Kidney tubule cell (primary cell): ENCODE measurements at places on chromosomes 12 and 14.

DNA sequence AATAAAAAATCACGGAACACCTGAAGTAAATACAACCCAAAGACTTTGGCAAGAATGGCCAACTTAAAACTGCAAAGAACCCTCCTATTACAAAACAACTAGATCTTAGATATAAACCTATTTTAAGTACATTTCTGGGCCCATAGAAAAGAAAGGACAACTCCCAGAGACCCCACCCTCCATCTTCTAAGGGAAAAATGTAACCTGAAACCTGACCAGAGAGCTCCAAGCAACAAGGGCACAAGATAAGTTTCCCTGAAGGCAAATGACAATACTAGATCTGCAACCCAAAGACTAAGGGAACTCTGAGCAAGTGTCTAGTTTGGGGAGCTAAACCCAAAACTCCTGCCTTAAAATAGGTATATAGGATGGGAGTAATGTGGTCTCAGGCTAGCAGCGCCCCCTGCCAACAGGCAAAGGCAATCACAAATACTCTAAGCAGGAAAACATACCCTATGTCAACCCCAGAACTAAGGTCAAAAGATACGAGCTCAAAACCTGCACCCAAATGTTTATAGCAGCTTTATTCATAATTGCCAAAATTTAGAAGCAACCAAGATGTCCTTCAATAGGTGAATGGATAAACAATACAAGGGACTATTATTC lies 218.9 kb downstream of the ITPR2 start:
- DNase-seq, result peak; percentile 38

- DNase-seq, result no peak
These were observed 29.9 kb downstream of the JAG2 start for GRCh38 chr14:105138551-105139111.

DNA sequence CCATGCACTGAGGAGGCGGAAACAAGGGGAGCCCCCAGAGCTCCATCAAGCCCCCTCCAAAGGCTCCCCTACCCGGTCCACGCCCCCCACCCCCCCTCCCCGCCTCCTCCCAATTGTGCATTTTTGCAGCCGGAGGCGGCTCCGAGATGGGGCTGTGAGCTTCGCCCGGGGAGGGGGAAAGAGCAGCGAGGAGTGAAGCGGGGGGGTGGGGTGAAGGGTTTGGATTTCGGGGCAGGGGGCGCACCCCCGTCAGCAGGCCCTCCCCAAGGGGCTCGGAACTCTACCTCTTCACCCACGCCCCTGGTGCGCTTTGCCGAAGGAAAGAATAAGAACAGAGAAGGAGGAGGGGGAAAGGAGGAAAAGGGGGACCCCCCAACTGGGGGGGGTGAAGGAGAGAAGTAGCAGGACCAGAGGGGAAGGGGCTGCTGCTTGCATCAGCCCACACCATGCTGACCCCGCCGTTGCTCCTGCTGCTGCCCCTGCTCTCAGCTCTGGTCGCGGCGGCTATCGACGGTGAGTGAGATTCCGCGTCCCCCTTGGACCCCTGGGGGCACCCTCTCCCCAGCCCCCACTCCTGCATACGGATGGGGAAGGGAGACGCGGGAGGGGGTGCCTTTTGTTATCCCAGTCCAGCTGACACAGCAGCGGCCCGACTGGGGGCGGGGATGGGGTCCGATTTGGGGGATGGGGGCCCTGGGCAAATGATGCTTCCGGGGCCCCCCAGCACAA lies 400 bp downstream of the LRP1 start:
- no peak for DNase-seq

DNA sequence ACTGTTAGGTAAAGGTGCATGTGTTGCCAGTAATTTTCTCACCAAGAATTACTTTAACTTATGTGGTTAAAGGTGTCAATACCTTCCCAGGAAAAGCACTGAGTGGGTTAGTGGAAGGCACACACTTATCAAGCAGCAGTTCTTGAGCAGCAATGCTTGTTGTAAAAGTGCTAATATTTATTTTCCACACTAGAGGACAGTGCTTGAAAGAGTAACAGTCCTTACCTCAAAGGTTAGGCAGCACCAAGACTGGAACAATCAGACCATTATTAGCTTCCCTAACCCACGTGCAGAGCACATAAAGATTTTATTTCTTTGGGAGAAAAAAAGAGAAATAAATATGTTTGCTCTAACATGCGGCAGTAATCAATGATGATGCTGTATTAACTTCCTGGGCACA lies 48.8 kb upstream of the KRR1 start:
- peak; percentile 39 for DNase-seq

DNA sequence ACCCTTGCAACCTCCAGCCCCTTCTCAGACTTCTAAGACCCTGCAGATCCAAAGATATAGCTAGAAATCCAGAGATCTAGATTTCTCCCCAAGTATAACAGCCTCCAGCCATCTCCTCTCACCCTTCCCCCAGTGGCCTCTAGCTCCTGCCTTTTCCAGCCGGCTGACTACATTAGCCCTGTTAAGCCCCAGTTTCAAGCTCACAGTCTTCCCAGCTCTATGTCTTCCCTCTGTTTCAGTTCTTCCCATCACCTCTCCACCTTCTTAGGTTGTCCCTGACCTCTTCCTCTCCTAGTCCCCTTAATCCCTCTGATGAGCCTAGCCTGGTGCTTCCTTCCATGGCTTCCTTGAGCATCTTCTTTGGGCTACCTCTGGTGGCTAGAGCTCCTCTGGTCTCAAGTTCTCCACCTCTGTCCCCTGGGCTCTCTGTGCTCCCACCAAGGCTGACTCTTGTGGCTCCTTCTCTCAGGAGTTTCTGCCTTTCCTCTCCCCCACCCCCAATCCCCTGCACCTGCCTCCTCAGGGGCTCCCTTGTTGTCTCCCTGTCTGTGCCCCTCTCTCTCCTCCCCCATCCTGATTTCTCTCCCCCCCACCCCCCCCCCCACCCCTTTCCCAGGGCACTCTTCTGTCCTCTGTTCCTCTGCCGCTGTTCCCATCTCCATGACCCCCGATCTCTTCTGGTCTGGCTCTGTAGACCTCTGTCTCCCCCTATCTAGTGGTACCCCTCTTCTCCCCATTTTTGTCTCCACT lies 816 bp upstream of the GDF11 start:
- DNase-seq, result no peak

GRCh38 chr14:80403036-80403435 lies 191.7 kb upstream of the DIO2 start:
- peak; percentile 83 for DNase-seq

- DNase-seq, result no peak
These were observed 71.7 kb downstream of the TGFB3 start for GRCh38 chr14:75910048-75910447.

DNA sequence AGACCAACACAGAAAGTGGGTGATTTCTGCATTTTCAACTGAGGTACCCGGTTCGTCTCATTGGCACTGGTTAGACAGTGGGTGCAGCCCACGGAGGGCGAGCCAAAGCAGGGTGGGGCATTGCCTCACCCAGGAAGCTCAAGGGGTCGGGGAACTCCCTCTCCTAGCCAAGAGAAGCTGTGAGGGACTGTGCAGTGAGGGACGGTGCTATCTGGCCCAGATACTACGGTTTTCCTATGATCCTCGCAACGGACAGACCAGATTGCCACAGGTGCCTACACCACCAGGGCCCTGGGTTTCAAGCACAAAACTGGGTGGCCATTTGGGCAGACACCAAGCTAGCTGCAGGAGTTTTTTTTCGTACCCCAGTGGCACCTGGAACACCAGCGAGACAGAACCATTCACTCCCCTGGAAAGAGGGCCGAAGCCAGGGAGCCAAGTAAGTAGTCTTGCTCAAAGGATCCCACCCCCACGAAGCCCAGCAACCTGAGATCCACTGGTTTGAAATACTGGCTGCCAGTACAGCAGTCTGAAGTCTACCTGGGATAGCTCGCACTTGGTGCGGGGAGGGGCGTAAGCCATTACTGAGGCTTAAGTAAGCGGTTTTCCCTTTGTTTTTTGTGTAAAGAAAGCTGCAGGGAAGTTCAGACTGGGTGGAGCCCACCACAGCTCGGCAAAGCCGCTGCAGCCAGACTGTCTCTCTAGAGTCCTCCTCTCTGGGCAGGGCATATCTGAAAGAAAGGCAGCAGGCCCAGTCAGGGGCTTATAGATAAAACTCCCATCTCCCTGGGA lies 25.5 kb upstream of the NAA30 start:
- DNase-seq, result no peak

DNA sequence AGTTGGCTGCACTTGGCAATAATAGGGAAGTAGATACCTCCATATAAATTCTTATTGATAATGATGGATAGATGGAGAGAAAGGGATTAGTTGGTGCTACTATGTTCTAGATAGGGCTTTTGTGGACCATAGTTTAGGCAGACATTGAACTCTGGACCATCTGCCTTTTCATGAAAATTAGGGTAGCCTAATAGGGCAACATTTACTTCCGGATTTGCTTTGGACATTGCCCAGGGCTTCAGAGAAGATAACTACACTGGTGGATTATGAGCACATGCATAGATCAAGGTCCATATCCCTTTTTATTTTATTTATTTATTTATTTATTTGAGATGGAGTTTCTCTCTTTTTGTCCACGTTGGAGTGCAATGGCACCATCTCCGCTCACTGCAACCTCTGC lies 70.5 kb downstream of the FIGNL2 start:
- DNase-seq, result no peak

GRCh38 chr14:49636866-49637265 lies 1.8 kb upstream of the DNAAF2 start:
- no peak for DNase-seq

- no peak for DNase-seq
These were observed 430.9 kb downstream of the ATP23 start for GRCh38 chr12:58372298-58372697.

GRCh38 chr12:24705741-24706358 lies 243.1 kb downstream of the BCAT1 start:
- no peak for DNase-seq

GRCh38 chr14:72305561-72305960 lies 373.3 kb downstream of the RGS6 start:
- DNase-seq, result no peak

DNA sequence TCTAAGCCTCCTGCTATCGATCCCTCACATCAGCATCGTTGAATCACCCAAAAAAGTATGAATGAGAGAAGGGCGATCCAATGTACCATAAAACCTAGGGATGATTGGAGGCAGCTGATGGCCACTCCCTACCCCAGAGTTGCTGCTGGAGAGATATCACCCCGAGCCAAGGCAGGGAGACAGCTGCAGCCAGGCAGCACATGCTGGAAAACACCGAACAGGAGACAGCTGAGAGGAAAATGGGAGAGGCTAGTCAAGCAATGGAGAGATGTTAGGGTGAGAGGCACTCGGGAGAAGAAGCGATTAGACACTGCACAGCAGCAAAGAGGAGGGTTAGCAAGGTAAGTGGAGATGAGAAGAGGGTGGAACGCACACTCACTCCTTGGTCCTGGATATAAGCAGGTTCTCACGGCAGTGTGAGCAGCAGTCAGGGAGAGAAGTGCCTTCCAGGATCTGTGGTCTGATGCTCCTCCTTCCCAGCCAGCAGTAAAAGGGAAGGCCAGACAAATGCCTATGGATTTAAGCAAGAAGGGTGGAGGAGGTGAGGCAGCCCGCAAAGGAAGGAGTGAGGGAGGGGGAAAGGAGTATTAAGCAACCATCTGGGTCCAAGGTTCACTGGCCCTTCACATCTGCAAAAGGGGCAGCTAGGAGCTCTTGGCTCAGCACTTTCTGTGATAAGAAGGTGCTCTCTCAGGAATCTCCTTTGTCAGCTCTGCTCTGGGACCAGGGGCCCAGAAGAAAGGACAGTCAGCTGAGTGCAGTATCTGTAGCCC lies at the start of gene SLC7A7:
TSS of gene SLC7A7 (minus strand) at position 495 of the 773 bp plus-strand sequence. CDS start 2,037 bp downstream, outside the sequence.
- peak; percentile 71 for DNase-seq

- DNase-seq, result no peak
These were observed 342.6 kb upstream of the NAV3 start for GRCh38 chr12:77488041-77488620.

GRCh38 chr14:49755378-49755777 lies 12.6 kb upstream of the KLHDC2 start:
- DNase-seq, result no peak

DNA sequence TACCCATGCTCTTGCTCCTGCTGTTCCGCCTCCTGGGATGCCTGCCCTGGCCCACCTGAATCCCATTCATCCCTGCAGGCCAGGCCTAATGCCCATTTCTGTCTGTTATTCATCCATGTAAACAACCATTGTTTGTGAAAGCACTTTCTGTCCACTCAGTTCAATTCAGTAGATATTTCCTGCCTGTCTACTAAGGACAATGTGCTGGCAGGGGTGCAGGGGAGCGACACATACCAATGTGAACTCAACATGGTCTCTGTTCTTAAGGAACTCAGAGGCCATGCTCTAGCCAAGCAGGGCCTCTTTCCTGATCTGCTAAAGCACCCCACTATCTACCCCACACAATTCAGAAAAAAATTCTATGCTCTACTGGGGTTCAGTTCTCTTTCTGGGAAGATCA lies 88.5 kb upstream of the ZFP36L1 start:
- no peak for DNase-seq

DNA sequence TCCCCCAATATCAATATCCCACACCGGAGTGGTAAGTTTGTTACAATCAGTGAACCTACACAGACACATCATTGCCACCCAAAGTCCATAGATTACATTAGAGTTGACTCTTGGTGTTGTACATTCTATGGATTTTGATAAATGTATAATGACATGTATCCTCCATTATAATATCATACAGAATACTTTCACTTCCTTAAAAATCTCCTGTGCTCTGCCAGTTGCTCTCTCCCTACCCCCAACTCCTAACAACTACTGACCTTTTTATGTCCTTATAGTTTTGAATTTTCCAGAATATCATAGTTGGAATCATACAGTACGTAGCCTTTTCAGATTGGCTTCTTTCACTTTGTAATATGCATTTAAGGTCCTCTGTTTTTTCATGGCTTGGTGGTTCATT lies 48.4 kb downstream of the SLC4A8 start:
- no peak for DNase-seq

- DNase-seq, result peak; percentile 83
These were observed 132.1 kb downstream of the SAMD4A start for GRCh38 chr14:54698966-54699530.

GRCh38 chr12:45626965-45627364 lies 102.5 kb upstream of the ARID2 start:
- DNase-seq, result no peak

DNA sequence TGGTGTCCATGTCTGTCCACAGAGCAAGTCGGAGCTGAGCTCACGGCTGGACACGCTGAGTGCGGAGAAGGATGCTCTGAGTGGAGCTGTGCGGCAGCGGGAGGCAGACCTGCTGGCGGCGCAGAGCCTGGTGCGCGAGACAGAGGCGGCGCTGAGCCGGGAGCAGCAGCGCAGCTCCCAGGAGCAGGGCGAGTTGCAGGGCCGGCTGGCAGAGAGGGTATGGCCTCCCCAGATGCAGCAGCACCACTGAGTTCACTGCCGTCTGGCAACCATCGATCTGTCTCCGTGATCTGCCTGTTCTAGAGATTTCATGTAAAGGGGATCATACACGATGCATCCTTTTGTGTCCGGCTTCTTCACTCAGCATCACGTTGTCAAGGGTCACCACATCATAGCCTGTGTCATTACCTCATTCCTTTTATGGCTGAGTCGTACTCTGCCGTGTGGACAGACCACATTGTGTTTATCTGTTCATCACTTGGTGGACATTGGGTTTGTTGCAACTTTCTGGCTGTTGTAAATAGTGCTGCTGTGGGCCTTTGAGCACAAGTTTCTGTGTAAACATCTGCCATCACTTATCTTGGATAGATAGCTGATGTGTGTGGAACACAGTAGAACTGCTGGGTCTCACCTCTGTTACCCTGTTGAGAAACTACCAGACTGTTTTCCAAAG lies 21.9 kb downstream of the HIP1R start:
- DNase-seq, result no peak
